M059J (cell line): ENCODE measurements at places on chromosomes 11 and 22.
A peak's percentile ranks its signal among the peaks of the same experiment; 100 is the strongest.

DNA sequence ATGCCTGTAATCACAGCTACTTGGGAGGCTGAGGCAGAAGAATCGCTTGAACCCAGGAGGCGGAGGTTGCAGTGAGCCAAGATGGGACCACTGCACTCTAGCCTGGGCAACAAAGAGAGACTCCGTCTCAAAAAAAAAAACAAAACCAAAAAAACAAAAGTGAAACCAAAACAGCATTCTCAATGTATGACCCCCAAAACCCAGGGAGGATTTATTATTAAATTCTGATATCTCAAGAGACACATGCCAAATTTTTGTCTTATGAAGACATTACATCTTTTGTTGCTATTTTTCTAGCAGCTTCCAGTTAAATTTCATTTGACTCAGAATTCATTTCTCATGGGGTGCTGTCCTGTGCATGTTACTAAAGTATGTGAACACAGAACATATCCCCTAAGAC lies 3.0 kb upstream of the YPEL4 start:
- no peak for DNase-seq

GRCh38 chr11:46947399-46948077 lies 11.0 kb downstream of the CSTPP1 start:
- DNase-seq = no peak

- DNase-seq = peak; percentile 69
Measured at GRCh38 chr22:41917903-41918791, 3.3 kb upstream of the SHISA8 start.

GRCh38 chr22:50600538-50600937 lies at the start of gene MAPK8IP2:
MAPK8IP2 (plus strand) TSS chr22:50600793; CDS start chr22:50600819, 26 bp downstream.
- DNase-seq = no peak
